RKO (cell line): ENCODE measurements at places on chromosomes 16 and 17.

DNA sequence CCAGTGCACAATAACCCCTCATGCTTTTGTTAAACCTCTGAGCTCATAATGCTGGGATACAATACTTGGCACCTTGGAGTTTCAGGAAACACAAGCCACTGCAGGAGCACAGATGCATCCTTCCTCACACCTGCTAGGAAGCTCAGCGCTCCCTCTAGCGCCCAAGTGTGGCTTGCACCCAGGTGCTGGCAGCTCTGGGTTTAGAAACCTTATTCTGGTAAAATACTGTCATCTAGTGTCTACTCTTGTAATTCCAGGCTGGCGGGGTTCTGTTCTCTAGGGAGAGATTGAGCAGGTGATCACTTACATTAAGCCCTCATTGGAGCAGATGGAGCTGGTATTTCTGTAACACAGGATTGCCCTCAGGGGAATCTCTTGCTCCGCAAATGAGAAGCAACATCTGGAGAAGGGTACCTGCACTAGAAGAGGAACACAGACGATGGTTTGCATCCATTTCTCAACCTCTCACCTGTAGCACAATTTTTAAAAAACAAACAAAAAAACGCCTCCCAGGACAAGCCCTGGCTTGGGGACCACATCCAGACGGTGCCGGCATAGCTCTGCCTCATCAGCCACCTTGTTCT lies 1.5 kb downstream of the CCL1 start:
- DNase-seq, result peak; percentile 81

DNA sequence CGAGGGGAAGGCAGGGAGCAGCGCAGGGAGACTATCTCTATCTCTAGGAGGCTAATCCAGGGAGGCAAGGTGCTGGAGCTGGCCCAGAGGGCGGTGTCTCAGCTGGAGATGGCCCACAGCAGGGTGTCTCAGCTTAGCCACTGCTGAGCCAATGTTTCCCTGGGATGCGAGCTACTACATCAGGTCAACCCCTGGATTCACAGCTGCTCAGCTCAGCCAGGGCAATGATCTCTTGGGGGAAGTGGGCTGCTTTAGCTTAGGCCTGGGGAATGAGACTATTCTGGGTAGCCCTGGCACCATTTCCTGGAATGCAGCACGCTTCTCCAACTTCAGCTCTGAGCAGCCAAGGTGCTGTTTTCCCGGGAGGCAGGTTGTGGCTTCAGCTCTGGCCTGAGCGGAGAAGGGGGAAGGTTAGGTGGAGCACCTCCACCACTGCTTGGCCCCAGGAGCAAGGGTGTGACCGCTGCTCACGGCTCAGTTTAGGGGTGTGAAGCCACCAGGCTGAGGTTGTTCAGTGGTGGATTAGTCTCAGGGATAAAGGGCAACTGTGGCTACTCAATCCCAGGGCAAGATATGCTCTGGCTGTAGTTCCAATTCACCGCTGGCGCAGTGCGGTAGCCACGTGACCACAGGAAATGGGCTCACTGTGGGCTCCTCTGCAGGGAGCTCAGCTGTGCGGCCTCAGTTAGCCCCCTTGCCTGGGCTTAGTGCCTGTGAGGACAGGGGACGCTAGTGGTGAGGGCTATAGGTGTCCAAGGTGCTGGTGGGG lies 5.2 kb upstream of the PRSS21 start:
- DNase-seq, result no peak

DNA sequence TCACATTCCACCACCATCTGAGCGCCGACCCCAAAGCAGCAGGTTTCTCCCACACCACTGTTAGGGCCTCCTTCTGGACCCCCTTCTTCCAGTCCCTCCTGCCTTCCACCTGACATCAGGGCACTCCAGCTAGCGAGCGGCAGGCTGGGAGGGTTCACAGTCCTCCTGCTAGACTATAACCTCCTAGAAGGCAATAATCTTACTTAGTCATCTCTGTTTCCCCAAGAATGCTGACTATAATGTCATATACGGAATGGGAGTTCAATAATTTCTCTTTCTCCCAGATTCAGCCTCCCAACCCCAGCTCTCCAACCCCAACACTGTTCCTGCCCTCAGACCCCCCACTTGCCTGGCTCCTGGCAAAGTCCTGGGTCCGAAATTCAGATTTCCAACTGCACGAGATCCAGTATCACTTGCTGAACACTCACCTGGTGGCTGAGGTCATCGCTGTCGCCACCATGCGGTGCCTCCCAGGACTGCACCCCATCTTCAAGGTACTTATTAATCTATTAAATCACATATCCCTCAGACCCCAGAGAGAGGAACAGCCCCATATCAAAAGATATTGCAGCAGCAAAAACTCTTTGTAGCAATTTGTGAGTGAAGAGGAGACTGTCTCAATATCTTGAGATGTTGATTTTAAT lies 5.6 kb downstream of the ALOX12 start:
- no peak for DNase-seq

- DNase-seq, result no peak
Observed at GRCh38 chr17:59093702-59094231, 12.9 kb downstream of the TRIM37 start.

- no peak for DNase-seq
Observed at GRCh38 chr16:4556112-4556511, at the start of gene C16orf96. Gene C16orf96 (plus strand): TSS chr16:4556340. CDS start chr16:4556490, 150 bp downstream.

DNA sequence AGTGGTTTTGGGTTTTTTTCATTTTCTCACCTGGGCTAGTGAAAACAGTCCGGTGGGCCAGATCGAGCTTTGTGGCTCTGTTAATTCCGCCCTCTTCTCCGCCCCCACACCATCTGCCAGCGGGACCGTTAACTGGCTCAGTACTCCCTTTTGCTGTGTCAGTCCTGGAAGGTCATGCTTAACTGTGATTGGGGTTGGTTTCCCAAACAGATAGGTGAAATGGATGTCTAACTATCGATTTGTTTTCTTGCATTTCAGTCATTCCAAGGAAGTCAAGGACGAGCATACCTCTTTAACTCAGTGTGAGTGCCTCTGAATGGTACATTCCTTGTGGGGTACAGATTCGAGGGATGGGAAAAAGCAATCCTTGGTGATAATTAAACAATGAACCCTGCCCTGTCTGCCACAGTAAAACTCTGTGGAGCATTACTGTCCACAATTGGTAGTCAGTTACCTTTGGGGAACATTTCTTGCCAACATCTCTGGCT lies 56.7 kb downstream of the YPEL2 start:
- DNase-seq, result no peak

DNA sequence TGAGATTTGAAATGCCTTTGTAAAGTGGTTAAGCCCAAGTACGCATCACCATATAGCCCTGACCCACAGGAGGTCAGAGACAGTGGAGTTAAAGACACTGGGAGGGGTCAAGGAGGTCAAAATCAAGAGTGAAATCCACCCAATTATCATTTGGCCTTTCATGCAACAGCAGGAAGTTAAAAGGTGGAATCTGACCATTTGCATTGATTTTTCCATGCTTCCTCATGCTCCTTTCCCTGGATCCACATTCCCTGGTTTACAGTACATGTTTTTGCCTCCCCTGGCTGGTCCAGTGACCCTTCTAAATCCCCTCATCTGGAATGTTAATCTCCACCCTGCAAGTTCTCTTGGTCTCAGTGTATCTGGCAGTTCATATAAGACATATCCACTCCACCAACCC lies 36.6 kb upstream of the TOM1L1 start:
- no peak for DNase-seq

DNA sequence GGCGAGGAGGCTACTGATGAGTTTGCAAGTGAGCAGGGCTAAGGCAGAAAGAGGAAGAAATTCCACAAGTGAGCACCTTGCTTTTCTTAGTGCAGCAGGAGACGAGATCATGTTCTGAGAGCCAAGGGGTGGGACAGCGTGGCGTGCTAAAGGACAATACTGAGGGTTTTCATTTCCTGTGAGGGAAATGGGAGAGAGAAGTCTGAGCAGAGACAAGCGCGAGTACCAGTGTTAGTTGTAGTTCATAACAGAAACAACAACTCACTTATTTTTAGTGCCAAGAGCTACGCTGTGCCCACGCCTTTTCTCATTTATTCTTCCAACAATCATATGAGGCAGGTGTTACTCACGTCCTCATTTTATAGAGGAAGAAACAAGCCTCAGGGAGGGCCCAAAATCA lies 2.3 kb downstream of the SPACA3 start:
- no peak for DNase-seq

GRCh38 chr17:46878055-46878454 lies 26.7 kb downstream of the WNT9B start:
- DNase-seq, result no peak

- no peak for DNase-seq
Observed at GRCh38 chr17:1639549-1640180, 5.9 kb downstream of the SCARF1 start.

GRCh38 chr17:47288531-47289116 lies 35.0 kb downstream of the ITGB3 start:
- DNase-seq, result no peak

DNA sequence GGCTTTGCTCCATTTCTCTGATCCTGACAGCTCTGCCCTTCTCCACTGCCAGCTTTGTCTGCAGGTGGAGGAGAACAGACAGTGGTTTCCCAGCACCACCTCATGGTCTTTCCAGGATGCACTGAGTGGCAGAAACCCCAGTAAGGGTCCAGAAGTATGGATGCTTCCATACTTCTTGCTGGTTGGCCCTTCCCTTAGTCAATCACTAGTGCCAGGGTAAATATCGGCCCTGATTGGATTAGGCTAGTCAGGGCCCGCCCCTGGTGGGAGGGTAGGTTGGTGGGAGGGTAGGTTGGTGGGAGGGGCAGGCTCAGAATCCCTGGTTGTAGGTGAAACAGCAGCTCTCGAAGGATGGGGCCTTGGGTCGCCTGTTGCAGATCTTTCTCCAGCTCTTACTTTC lies 10.2 kb downstream of the RNF213 start:
- no peak for DNase-seq

- no peak for DNase-seq
Observed at GRCh38 chr17:70370816-70371215, 201.5 kb downstream of the KCNJ2 start.

GRCh38 chr17:915538-916201 lies 63.9 kb downstream of the NXN start:
- DNase-seq, result no peak

GRCh38 chr17:58541249-58541648 lies 26.8 kb upstream of the MTMR4 start:
- DNase-seq, result no peak

GRCh38 chr16:10765772-10766171 lies 22.1 kb downstream of the NUBP1 start:
- no peak for DNase-seq

GRCh38 chr16:17128791-17129190 lies 342.0 kb downstream of the XYLT1 start:
- no peak for DNase-seq

DNA sequence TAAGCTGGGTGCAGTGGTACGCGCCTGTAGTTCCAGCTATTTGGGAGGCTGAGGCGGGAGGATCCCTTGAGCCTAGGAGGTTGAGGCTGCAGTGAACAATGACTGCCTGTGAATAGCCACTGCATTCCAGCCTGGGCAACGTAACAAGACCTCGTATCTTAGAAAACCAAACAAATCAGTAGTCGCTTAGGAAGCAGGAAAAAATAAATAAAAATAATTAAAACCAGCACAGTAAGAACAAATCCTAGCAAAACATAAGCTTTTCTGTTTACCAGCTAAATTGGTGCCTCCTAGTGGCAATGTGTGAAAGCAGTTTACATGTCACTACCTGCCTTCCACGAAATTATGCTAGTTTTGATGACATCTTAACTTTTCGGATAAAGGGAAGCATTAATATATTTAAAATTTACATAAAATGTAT lies 1.3 kb downstream of the ARMC5 start:
- DNase-seq, result peak; percentile 68

- peak; percentile 80 for DNase-seq
Observed at GRCh38 chr17:80220054-80220735, at the start of the genes SGSH and SLC26A11. Gene SGSH (minus strand): TSS chr17:80220333. CDS start chr17:80220313, 20 bp downstream. Gene SLC26A11 (plus strand): TSS chr17:80220427. CDS start chr17:80221561, 1,134 bp downstream.

DNA sequence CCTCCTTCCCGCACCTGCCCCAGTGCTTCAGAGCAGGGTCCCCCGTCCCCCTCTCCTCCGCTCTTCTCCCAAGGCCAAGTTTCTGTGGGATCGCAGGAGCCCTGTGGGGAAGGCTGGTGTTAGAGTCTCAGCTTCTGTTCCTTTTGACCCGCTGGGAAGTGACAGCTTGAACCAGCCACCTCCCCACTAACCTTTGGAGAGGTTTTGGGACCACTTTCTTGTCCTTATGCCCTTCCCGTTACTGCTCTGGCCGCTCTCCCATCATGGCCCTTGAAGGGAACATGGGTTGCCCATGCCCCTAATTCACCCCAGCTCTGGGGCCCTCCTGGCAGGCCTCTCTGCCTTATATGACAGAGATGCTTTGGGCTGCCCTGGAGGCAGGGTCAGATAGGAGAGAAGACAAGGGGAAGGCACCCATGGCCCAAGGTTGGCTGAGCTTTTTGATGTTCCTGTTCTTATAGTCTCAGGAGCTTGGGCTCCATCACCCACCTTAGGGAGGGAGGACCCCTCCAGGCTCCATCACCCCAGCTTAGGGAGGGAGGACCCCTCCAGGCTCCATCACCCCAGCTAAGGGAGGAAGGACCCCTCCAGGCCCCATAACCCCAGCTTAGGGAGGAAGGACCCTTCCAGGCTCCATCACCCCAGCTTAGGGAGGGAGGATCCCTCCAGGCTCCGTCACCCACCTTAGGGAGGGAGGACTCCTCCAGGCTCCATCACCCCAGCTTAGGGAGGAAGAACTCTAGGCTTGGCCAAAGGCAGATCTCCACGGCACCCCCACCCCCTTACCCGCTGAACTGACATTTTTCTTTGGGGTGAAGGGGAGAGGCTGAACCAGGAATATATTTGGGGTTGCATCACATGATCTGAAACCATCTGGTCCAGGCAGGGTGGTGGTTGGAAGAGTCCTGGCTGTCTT lies 45.0 kb downstream of the NT5M start:
- DNase-seq, result no peak

GRCh38 chr17:1156864-1157263 lies 22.9 kb downstream of the ABR start:
- no peak for DNase-seq

- no peak for DNase-seq
Observed at GRCh38 chr16:19366391-19366790, 51.3 kb upstream of the TMC5 start.

DNA sequence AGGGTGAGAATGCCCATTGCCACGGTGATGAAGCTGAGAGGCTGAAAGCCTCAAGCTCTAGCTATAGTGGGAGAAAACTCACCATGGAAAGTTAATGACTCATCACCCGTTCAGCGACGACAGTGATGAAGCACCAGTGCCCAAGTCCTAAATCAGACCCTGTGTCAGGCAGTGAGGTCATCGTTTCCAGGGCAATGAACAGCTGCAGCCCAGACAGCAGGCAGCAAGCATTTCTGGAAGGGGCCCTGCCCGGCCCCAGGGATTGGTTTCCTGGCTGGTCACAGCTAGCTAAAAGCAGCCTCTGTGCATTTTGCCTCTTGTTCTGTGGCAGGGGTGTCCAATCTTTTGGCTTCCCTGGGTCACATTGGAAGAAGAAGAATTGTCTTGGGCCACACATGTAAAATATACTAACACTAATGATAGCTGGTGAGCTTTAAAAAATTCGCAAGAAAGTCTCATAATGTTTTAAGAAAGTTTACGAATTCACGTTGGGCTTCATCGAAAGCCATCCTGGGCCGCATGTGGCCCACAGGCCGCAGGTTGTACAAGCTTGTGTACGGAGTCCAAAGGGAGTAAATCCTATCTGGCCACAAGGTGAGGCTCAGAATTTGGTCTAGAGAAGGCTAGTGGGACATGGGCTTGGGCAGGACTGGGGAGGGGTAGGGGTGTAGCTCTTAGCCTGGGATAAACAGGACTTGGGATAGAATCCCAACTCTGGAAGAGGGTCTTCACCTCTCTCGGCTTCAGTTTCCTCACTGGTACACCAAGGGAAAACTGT lies 40.6 kb downstream of the MIS12 start:
- peak; percentile 95 for DNase-seq
